Esophagus mucosa (tissue), 1 donor: ENCODE measurements at places on chromosomes 13 and 19.
A peak's percentile ranks its signal among the peaks of the same experiment; 100 is the strongest.

DNA sequence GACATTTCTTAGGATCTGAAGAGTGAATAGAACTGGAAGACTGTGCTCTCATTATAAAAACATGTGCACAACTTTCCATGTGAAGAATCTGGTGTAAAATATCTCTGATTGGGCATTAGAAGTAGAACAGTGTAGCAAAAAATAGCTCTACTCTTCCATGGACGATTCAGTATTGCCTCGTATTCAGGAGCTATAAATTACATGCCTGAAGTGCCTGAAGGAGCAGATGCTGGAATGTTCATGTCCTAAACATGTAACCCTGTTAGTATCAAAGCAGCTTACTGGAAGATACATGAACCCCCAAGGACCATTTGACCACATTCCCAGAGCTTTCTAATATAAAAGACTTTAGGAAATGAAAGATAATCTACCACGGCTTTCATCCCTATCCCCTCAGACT lies 528.9 kb downstream of the DACH1 start:
- ATAC-seq: no peak

- ATAC-seq: no peak
These were observed 589 bp downstream of the RBM26 start for GRCh38 chr13:79405501-79405830.

GRCh38 chr19:42421591-42422031 lies 5.6 kb downstream of the LIPE start:
- ATAC-seq: peak; percentile 66

GRCh38 chr13:38577048-38577447 lies 109.8 kb upstream of the FREM2 start:
- ATAC-seq: no peak

DNA sequence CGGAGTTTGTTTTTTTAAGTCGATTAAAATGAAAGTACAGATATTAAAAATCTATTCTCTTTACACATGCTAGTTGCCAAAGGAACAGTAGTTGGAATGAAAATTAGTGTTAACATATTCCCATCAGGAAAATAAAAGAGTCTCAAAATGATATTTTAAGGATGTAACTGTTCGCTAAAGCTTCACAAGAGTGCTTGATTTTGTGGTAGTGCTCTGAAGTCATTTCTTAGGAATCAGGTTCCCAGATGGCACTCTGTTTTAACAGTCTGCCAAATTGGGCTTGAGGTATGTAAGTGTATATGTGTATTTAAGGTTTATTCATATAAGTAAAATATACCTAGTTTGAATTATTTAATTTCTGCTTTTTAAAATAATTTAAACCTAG lies 128.8 kb downstream of the LMO7 start:
- no peak for ATAC-seq

DNA sequence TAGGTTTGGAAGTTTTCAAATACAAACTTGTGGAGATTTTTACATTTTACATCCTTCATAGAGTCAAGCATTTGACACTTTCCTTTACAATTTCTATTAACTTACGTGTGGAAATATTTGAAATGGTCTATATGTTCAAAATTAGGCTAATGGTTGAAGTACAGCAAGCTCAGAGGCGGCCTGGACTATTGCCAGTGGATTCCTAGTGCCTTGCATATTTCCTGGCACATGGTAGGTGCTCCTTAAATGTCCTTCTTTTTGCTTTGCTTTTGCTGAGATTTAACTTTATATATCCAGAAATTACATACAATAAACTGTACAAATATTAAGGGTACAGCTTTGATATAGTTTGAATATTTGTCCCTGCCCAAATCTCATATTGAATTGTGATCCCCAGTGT lies 93.9 kb downstream of the UBL3 start:
- no peak for ATAC-seq

DNA sequence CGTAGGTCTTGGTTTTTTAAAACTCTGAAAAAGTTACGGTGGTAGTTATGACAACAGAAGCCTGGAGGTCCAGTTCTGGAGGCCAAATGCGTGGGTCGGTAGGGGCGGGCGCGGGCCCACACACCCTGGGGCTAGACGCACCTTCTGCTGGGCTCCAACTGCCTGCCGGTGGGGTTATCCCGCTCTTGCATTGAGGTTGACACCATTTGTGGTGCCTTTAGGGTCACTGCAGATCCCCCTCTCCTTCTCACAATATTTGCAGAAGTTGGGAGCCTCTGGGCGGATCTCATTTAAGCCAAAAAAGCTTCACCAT lies 81.6 kb downstream of the CHST8 start:
- no peak for ATAC-seq

DNA sequence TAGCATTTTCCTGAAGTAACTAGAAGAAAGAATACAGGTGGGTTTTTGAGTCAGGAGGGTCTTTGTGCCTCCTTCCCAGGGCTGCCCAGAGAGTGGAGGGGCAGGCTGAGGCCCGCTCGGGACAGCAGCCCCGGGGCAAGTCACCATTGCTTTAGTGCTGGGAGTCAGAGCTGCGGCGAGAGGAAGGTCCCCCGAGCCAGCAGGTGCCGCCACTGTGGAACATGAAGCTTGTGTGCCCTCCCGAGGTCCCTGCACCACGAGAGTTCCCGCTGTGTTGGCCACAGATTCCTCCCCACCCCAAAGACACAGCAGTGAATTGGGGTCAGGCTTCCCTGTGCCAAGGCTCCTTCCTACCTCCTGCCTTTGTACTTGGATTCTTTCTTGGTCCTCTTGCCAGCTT lies 50.9 kb upstream of the TEX29 start:
- no peak for ATAC-seq

DNA sequence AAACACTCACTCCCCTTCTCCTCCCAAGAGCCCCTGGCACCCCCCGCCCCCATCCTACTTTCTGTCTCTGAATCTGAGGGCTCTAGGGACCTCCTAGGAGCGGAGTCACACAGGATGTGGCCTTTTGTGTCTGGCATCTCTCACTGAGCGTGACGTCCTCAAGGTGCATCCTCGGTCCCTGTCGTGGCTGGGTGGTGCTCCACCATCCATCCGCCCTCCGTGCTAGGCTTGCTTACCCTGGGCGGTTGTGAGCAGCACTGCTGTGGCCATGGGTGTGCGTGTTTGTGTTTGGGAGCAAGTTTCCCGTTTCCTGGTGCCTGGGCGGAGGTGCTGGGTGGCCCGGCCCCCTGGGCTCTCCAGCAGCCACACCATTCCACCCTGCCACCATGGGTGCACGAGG lies 12.2 kb downstream of the PLEKHJ1 start:
- peak; percentile 17 for ATAC-seq

DNA sequence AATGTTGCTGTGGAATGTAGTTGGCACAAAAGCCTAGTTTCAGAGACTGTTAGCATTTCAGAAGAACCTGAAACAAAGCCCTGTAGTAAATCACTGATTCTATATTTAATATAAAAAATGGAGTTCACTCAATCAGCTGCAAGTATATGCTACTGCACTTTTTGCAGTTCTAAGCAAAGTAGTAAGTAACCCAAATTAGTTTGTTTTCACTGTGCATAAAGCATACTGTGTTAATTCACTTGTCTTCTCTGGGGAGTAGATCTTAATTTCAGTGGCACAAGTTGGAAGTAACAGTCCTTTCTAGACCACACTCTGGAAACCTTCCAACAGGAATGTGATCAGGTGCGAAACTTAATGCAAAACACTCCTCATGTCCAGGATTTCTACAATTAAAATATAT lies 139.3 kb downstream of the DACH1 start:
- no peak for ATAC-seq

GRCh38 chr13:29511980-29512379 lies 83.5 kb downstream of the SLC7A1 start:
- ATAC-seq: no peak

DNA sequence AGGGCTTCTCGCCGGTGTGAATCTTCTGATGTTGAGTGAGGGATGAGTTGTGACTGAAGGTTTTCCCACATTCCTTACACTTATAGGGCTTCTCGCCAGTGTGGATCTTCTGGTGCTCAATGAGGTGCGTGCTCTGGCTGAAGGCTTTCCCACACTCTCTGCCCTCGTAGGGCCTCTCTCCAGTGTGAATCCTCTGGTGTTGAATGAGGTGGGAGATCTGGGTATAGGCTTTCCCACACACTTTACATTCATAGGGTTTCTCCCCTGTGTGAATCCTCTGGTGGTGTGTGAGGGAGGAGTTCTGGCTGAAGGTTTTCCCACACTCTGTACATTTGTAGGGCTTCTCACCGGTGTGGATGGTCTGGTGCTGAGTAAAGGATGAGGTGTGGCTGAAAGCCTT lies 33.2 kb downstream of the ZNF473 start:
- no peak for ATAC-seq

- no peak for ATAC-seq
These were observed 5.5 kb downstream of the BRSK1 start for GRCh38 chr19:55289117-55289796.

DNA sequence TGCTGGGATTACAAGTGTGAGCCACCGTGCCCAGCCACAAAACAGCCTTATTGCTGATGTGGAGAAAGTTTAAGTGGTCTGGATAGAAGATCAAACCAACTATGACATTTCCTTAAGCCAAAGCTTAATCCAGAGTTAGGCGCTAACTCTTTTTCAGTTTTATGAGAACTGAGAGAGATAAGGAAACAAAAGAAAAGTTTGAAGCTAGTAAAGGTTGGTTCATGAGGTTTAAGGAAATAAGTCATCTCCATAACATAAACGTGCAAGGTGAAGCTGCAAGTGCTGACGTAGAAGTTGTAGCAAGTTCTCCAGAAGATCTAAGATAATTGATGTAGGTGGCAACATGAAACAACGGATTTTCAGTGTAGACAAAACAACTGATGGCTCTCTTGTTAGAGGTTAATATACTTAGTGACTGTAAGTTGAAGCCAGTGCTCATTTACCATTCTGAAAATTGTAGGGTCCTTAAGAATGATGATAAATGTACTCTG lies 41.6 kb downstream of the ZMYM2 start:
- no peak for ATAC-seq

GRCh38 chr19:16824658-16825311 lies 4.4 kb upstream of the SIN3B start:
- no peak for ATAC-seq

- ATAC-seq: peak; percentile 97
These were observed 1905.5 kb downstream of the OLFM4 start for GRCh38 chr13:54934121-54934520.

DNA sequence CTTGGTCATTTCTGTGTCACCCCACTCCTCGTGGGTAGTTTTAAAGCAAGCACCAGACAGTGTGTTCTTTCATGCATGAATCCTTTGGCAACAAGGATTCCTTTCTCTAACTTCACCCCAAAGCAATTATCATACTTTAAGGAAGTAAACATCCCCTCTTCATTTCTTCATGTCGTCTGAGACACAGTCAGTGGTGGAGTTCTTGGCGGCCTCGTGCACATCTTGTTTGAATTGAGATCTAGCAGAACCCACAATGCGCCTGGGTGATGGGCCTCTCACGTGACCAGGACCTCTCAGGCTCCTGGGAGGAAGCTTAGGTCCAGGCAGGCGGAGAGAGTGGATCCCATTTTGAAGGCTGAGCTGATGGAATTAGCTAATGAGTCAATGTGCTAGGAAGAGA lies 2.6 kb downstream of the ACSBG2 start:
- ATAC-seq: no peak

- ATAC-seq: no peak
These were observed 964 bp downstream of the KHSRP start for GRCh38 chr19:6423499-6424194.

DNA sequence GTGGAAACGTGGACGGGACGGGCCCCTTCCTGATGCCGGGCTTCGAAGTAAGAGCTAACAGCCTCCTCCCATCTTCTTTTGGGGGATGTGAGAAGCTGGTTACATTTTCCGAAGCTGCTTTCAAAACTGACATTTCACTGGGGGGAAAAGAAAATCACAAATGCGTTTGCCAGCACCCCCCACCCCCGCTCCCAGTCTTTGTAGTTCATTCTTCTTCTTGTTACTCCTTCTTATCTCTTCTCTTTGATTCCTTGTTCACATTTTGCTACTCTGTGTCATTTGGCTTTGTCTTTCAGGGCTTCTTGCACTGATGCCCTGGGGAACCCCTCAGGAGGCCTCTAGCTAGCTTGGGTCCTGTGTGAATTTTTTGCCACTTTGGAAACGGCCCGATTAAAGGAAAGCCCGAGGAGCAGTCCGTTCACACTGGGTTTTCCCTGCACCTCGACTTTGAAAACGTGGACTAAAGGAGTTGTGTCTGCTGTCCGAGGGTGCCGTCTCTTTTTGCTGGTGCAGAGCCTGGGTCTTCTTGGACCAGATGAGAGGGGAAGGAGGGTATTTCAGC lies 1.3 kb downstream of the CARM1 start:
- no peak for ATAC-seq

- ATAC-seq: no peak
These were observed 7.8 kb downstream of the MKNK2 start for GRCh38 chr19:2043251-2043641.

- peak; percentile 17 for ATAC-seq
These were observed 12.2 kb upstream of the KLK12 start for GRCh38 chr19:51047031-51047335.

DNA sequence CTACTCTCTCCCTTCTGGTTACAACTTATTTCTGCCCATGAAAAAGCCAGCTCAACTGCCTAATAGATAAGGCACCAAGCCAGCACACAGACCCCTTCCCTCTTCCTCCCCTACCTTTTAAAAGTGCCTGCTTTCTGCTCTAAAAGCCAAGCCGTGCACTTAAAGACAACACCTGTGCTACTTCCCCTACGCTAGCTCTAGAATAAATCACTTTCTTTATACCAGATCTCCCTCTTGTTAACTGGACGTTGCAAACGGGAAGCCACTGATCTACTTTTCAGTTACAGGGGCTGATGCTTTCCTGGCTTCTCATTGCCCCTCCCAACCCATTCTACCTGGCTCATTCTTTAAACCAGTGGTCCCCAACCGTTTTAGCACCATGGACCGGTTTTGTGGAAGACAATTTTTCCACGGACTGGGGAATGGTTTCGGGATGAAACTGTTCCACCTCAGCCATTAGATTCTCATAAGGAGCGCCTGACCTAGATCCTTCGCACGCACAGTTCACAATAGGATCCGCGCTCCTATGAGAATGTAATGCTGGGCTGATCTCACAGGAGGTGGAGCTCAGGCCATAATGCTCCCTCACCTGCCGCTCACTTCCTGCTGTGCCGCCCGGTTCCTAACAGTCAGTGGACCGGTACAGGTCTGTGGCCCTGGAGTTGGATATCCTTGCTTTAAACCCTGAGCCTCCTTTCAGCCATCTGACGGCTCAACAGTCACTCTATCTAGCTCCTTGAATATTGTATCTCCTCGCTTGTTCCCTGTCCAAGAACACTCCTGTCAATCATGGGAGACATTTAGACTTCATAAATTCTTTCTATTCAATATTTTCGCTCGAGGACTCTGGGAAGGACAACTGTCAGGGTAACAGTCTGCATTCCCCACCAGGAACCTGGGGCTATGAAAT lies 841 bp upstream of the ZNF223 start:
- ATAC-seq: peak; percentile 77

- peak; percentile 67 for ATAC-seq
These were observed 497.2 kb downstream of the DIAPH3 start for GRCh38 chr13:59666504-59666903.

DNA sequence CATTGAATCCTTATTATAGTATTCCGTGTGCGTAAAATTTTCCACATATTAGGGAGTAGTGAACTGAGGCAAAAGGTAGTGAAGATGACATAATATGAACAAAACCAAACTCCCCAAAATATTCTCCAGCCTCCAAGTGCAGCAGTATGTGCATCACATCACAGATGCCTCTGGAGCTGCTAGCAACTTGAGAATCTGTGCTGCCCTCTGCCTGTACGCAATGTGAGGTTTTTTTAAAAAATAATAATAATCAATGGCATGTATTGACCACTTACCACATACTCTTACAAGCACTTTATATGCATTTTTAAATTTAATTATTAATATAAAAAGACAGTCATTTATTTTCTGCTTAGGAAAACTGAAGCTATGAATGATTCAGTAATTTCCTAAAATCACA lies 583.0 kb upstream of the SPRY2 start:
- ATAC-seq: no peak
